ENCODE measurements at places on chromosomes 1 and 21. TPM values are rescaled to one million over a fixed set of nuclear protein-coding genes. Genes with fewer than 3 reads are reported as not detected.

Gene RAP1GAP
- 14.6 TPM for total RNA-seq

DNA sequence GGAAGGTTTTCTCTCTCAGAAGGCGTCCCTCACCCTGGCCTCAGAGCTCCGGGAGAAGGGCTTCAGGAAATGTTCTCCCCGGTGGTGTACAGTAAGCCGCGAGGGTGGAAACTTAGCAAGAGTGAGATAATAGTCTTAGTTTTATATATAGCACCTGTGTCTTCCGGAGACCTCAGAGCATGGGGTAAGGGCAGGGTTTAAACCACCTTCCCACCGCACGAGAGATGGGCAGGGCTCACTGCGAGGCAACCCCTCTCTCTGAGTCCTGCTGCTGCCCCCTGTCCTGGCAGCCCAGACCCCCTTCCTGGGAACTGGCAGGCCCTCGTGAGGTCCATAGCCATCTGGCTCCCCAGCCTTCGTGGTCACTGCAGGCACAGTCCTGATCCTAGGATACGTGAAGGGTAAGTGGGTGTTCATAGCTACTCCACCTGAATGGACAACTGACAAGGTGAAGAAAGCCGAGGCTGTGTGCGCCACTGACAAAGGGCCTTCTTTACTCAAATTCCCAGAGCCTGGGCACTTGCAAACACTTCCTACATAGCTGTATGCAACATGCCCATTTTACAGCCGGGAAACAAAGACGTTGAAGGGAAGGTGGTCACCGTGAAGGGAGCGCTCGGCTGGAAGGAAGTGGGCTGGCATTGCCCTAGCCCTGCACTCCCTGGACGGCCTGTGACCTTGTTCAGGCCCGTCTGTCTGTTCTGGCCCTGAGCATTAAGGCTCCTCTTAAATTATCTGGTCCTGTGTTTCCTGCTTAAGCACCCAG is 26.9 kb downstream of the ITPKB start:
- H3K4me3 ChIP-seq, result no peak overlapping the region
- H3K27me3 ChIP-seq, result no peaks in the 10 kb centered on the region
- no peaks in the 10 kb centered on the region for H3K4me1 ChIP-seq
- DNase-seq, result no peak
- peaks cover 8% of the 10 kb centered on the region for H3K36me3 ChIP-seq

- H3K4me3 ChIP-seq, result no peak overlapping the region
- no peak for DNase-seq
- H3K27ac ChIP-seq, result no peak overlapping the region
- H3K36me3 ChIP-seq, result no peaks in the 10 kb centered on the region
- no peaks in the 10 kb centered on the region for H3K4me1 ChIP-seq
Measured at GRCh38 chr1:221487781-221488524, 253.9 kb downstream of the DUSP10 start.

DNA sequence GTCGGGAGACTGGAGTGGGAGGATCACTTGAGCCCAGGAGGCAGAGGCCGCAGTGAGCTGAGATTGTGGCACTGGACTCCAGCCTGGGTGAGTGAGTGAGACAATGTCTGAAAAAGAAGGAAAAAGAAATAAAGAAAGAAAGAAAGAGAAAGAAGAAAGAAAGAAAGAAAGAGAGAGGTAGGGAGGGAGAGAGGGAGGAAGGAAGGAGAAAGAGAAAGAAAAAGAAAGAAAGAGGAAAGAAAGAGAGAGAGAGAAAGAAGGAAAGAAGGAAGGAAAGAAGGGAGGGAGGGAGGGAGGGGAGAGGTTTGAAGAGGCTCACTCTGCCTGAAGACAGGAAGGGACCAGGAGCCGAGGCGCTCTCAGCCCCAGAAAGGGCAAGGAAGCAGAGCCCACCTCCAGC is 4.8 kb upstream of the TCP10L start:
- no peaks in the 10 kb centered on the region for H3K27me3 ChIP-seq
- H3K4me3 ChIP-seq, result no peak overlapping the region
- no peak overlapping the region for H3K27ac ChIP-seq
- no peaks in the 10 kb centered on the region for H3K36me3 ChIP-seq
- no peaks in the 10 kb centered on the region for H3K4me1 ChIP-seq

DNA sequence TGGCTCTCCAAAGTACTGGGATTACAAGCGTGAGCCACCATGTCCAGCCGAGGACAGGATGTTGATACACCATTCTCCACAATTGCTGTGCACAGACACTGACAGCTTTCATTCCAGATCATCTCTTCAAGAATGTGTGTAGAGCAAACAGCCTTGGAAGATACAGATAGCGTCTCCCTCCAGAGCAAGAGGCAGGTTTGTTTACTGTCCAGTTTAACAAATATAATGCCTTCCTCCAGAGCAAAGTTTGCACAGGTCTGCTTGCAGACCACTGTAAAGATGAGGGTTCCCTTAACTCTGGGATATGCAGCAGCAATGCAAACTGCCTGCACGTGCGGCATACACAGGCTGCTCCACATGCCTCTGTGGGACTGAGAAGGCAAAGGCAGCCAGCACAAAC is 4.6 kb downstream of the TMPRSS3 start:
- H3K27me3 ChIP-seq, result no peaks in the 10 kb centered on the region
- no peak for DNase-seq
- no peak overlapping the region for H3K4me3 ChIP-seq
- H3K36me3 ChIP-seq, result no peaks in the 10 kb centered on the region

Gene BRINP3
- total RNA-seq, result 0.98 TPM

Gene PTCH2
- 1.7 TPM for total RNA-seq

DNA sequence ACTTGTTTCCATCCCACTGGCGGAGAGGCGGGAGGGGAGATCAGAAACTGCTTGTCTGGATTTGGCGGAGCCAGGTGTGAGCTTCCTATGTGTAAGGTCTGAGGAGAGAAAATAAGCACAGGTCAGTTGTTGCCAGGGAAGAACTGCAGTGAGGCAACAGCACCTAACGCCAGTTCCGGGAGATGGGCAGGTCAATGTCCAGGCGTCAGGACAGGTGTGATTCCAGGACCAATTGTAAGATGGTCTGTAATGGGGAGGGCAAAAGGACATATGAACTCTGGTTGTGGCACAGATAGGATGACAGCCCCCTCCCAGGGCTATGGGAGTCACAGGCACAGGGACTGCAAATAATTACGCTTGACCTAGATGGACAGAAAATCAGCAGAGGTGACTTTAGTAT is 9.6 kb upstream of the KCNE1 start:
- peaks cover 19% of the 10 kb centered on the region for H3K4me1 ChIP-seq
- no peaks in the 10 kb centered on the region for H3K27me3 ChIP-seq
- peak overlapping the region; percentile 9 for H3K27ac ChIP-seq

GRCh38 chr1:1069711-1070676 is 4.1 kb downstream of the RNF223 start:
- H3K27me3 ChIP-seq, result peaks cover 16% of the 10 kb centered on the region
- H3K36me3 ChIP-seq, result no peaks in the 10 kb centered on the region
- H3K4me1 ChIP-seq, result peaks cover 8% of the 10 kb centered on the region

DNA sequence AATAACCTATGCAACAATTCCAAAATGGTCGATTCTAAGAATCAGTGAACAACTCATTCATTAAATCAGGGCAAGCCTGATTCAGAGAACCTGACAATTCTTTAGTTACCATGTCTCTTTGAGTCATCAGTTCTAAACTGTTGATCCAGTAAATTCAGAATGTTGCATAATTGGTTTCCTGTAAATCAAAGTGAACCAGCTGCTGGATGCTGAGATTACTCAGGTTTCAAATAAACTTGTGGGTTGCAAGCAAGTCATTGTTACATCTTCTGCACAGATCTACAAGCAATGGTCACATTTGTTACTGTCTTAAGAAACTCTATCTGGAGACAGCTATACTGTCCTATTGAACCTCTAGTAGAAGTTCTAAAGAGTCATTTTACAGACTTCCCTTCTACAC is 16.5 kb downstream of the PLA2G2D start:
- H3K4me1 ChIP-seq, result no peaks in the 10 kb centered on the region
- H3K4me3 ChIP-seq, result no peak overlapping the region
- no peaks in the 10 kb centered on the region for H3K36me3 ChIP-seq
- no peak overlapping the region for H3K27ac ChIP-seq
- peak; percentile 24 for DNase-seq

DNA sequence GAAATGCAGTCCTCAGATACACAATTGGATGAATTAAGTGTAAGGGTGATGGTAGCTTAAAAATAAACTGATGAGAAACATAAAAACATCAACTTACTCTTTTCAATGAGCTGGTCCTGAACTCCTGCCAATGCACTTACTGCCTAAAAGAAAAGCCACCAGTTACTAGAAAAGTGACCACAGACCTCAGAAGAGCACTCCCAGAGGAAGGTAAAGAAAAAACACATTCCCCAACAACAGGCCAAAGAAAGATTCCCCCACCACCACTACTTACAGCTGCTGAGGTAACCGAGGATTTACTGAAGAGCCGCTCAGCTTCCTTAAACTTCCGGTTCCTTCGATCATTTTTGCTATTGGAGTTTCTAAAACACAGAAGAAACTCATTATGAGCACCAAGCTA is 5.4 kb downstream of the MEAF6 start:
- DNase-seq, result peak; percentile 65
- H3K36me3 ChIP-seq, result peaks cover 17% of the 10 kb centered on the region
- no peaks in the 10 kb centered on the region for H3K27me3 ChIP-seq
- no peak overlapping the region for H3K27ac ChIP-seq
- H3K4me1 ChIP-seq, result peaks cover 4% of the 10 kb centered on the region
- no peak overlapping the region for H3K4me3 ChIP-seq

Gene GBP1
- total RNA-seq, result 30.7 TPM

- no peak for DNase-seq
- no peak overlapping the region for H3K27ac ChIP-seq
- peaks cover 18% of the 10 kb centered on the region for H3K36me3 ChIP-seq
- no peak overlapping the region for H3K4me3 ChIP-seq
Measured at GRCh38 chr1:22494144-22494543, 42.5 kb downstream of the ZBTB40 start.

Gene TFF3
- total RNA-seq, result 23.9 TPM

DNA sequence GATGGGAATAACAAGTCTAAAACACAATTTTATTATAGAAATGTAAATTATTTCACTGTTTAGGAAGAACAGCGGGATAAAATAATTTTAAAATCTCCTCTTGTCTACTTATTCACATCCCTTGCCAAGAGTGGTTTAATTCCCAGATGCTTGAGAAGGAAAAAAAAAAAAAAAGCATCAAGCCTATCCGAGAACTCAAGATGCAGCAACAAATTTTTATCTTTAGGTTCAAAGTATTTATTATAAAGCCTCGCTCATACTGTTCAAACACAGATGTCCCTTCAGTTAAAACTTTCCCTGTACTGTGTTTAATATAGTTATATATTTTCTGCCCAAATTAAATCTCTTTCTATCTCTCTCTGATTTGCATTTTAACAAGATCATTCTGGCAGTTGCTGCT is 1615.8 kb downstream of the PLA2G4A start:
- H3K27ac ChIP-seq, result no peak overlapping the region
- H3K4me3 ChIP-seq, result no peak overlapping the region
- DNase-seq, result no peak
- no peaks in the 10 kb centered on the region for H3K27me3 ChIP-seq
- H3K4me1 ChIP-seq, result no peaks in the 10 kb centered on the region
- H3K36me3 ChIP-seq, result no peaks in the 10 kb centered on the region

Gene TMEM52
- 6.1 TPM for total RNA-seq

DNA sequence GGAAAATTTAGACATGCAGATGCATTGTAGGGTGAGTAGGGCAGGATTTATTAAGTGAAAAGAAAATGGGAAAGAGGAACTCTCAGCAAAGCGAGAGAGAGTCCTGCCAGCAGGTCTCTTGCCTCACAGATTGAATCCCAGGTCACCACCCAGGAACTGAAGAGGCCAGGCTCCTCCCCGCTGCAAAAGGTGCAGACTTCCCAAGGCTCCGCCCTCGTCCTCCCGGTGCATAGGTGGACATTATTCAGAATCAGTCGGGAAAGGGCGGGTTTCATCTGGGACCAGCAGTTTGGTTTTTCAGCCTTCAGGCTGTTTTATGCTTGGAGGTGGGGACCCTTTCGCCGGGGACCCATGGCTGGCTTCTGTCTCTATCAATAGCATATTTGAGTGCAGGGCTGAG is 41.6 kb upstream of the APP start:
- no peak overlapping the region for H3K4me3 ChIP-seq
- H3K27ac ChIP-seq, result no peak overlapping the region
- H3K4me1 ChIP-seq, result no peaks in the 10 kb centered on the region
- no peak for DNase-seq
- no peaks in the 10 kb centered on the region for H3K36me3 ChIP-seq

Gene CENPL
- 8.5 TPM for total RNA-seq

GRCh38 chr1:179663810-179664209 is 72.2 kb downstream of the TDRD5 start:
- no peak overlapping the region for H3K4me3 ChIP-seq
- H3K4me1 ChIP-seq, result no peaks in the 10 kb centered on the region
- no peak for DNase-seq
- no peaks in the 10 kb centered on the region for H3K27me3 ChIP-seq
- no peak overlapping the region for H3K27ac ChIP-seq

Gene GSTM5
- total RNA-seq, result 23.7 TPM

Gene AZIN2
- 6.2 TPM for total RNA-seq

DNA sequence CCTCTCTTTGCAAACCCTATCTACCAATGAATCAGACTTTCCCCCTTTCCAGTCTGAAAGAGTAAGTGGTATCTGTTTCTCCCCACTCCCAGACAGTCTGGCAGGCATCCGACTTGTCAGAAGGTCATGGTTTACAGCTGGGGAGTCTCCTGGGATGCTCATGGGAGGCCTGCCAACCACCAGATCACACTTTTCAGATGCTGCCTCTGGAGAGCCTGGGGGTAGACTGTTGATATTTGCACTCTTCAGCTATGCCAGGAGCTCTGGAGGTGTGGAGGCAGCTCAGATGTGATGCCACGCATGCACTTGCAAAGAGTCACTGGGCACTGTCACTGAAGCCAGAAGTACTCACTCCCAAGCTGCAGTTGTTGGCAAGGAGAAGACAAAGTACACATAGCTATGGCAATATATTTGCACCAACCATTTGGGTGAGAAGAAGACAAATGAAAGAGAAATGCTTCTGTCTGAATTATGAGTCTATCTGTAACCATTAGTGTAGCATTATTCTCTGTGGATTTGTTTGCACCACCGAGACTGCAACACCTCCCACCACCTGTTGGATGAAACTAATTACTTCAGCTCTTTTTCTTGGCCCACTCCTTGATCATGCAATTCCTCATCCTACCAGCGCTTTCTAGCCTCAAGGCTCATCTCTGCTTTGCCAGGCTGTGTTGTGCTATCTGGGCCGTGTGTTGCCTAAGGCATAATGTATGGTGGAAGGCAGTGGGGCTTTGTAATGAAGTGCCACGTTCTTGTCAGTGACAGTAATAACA is 133.0 kb upstream of the SPAG17 start:
- no peak overlapping the region for H3K4me3 ChIP-seq
- no peaks in the 10 kb centered on the region for H3K4me1 ChIP-seq
- no peaks in the 10 kb centered on the region for H3K36me3 ChIP-seq
- H3K27me3 ChIP-seq, result no peaks in the 10 kb centered on the region
- DNase-seq, result peak; percentile 57

- H3K4me3 ChIP-seq, result no peak overlapping the region
- DNase-seq, result peak; percentile 55
- H3K36me3 ChIP-seq, result no peaks in the 10 kb centered on the region
- no peaks in the 10 kb centered on the region for H3K4me1 ChIP-seq
- H3K27me3 ChIP-seq, result no peaks in the 10 kb centered on the region
Measured at GRCh38 chr1:102045752-102046151, 49.0 kb upstream of the OLFM3 start.

DNA sequence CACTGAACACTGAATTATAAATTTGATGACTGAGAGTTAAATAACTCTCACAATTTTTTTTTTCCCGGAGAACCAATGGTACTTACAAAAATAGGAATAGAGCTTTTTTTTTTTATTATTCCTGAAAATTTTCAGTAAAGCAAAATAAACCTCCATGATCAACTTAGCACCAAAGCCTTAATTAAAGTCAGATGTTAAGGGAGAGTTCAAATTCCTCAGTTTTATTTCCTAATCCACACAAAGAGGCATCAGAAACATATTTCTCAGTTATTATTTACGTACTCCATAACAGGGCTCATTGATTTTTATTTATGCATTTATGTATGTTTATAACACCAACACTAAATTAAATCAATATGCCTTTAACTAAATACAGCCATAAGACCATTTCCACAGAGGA is 55.5 kb downstream of the PLPPR5 start:
- H3K27ac ChIP-seq, result no peak overlapping the region
- no peak for DNase-seq
- H3K4me1 ChIP-seq, result no peaks in the 10 kb centered on the region
- peaks cover 4% of the 10 kb centered on the region for H3K27me3 ChIP-seq
